Astrocyte (in vitro differentiated cells and primary cell): ENCODE measurements at places on chromosomes 2 and 18. TPM values are rescaled to one million over a fixed set of nuclear protein-coding genes. Genes with fewer than 3 reads are reported as not detected.

- H3K36me3 ChIP-seq = no peaks in the 10 kb centered on the region
- no peaks in the 10 kb centered on the region for H3K27me3 ChIP-seq
- no peak for DNase-seq
- no peak overlapping the region for H3K27ac ChIP-seq
- H3K4me3 ChIP-seq = no peak overlapping the region
Measured at GRCh38 chr2:195538937-195539336, 118.1 kb upstream of the SLC39A10 start.

GRCh38 chr18:69664399-69664798 is 263.7 kb downstream of the DOK6 start:
- no peaks in the 10 kb centered on the region for H3K36me3 ChIP-seq
- no peaks in the 10 kb centered on the region for H3K4me1 ChIP-seq
- H3K27ac ChIP-seq = no peak overlapping the region
- H3K27me3 ChIP-seq = no peaks in the 10 kb centered on the region
- DNase-seq = no peak

Gene CFAP65
- total RNA-seq = 0.22 and 0.27 TPM in 2 replicates

DNA sequence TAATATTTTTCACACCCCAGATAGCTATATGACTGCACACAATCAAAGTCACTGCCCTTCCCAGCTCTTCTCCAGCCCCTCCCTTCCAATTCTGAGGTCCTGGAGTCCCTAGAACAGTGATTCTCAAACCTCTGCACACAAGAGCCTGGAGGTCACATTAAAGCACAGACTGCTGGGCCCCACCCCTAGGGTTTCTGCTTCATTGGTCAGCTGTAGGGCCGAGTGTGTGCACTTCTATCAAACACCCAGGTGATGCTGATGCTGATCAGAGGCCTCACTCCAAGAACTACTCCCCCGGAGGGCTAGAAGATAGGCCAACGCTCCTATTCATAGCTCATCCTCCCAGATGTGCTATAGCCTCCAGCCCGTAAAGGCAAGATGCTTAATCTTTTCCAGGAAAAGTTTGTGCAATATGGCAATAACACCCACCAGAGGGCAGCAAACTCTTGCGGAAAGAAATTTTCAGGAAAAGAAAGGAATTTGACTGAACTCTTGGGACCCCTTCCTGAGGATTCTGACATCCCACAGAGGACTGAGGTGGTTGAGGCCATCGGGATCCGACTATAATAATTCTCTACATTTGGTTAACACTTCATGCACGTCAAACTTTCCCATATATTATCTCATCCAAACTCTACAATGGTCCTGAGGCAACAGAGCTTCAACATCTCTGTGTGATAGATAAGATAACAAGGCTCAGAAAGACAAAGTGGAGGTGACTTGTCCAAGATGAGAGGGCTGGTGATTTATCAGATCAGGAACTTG is 194.2 kb upstream of the PKDCC start:
- DNase-seq = peak; percentile 34
- no peaks in the 10 kb centered on the region for H3K4me1 ChIP-seq
- H3K36me3 ChIP-seq = no peaks in the 10 kb centered on the region
- H3K4me3 ChIP-seq = no peak overlapping the region

GRCh38 chr18:50662775-50663383 is 103.0 kb downstream of the MAPK4 start:
- no peaks in the 10 kb centered on the region for H3K27me3 ChIP-seq
- H3K36me3 ChIP-seq = no peaks in the 10 kb centered on the region
- no peak overlapping the region for H3K4me3 ChIP-seq
- no peak overlapping the region for H3K27ac ChIP-seq
- no peak for DNase-seq

Gene SPP2
- total RNA-seq = not detected in 2 replicates

DNA sequence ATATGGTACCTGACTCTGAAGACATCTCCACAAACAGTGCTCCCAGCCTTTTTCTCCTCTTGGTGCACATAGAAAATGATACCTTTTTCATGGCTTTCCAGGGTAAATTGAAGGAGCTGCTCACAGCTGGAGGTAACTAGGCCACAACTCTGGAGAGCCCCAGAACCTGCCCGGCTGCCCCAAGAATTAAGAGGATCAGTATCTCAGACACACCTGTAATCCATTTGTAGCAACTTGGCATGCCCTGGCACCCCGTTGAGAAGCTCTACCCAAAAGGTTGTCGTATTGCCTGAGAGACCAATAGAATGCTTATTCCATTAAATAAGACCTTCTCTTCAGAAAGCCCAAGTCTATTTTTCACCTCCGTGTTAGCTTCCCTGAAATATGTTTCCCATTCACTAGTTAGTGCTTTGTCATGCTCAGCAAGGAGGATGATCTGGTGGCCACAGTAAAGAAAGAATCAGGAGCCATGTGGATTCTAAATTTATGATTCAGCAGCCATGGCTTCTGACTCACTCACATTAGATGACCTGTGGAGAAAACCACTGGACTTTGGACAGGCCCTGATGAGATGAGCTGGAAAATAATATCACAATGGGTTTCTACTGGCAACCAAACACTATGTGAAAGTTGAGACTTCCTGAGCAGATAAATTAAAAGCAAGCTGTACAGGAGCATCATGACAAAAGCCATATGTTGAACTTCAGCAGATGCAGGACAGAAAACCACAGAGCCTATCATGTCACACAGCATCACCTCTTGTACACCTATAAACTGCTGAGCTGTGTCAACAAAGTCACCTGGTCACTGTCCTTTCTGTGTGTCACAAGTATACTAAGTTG is 253.3 kb upstream of the OSR1 start:
- H3K27ac ChIP-seq = peak overlapping the region; percentile 90
- no peak overlapping the region for H3K4me3 ChIP-seq
- H3K36me3 ChIP-seq = no peaks in the 10 kb centered on the region
- H3K27me3 ChIP-seq = no peaks in the 10 kb centered on the region
- peak; percentile 99 for DNase-seq

DNA sequence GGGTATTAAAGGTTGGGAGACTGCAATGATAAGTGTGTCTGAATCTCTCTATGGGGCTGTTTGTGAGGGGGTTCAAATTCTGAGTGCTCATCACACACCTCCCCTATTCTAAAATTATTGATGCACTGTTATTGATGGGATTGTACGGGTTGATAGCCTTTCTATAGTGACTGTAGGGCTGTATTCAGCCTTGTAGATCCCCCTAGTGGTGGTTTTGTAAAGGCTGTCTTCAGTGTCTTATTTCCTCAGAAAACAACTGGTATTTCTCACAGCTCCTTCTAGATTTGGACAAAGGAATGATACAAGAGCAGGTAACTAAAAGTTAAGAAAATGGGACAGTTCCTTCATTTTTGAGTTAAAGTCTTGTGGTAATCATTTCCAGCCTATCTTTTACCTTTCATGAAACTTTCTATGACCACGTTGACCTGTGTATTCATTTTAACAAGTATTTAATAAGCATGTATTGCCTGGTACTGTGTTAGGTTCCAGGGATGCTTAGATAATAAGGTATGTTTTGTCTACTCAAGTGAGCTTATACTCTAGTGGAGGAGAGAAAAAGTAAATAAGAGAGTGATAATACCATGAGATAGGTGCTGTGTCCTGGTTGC is 21.2 kb downstream of the SMAD4 start:
- no peak for DNase-seq
- H3K36me3 ChIP-seq = peaks cover 32% of the 10 kb centered on the region
- H3K27me3 ChIP-seq = no peaks in the 10 kb centered on the region
- H3K4me1 ChIP-seq = peaks cover 4% of the 10 kb centered on the region
- H3K4me3 ChIP-seq = no peak overlapping the region

- no peak overlapping the region for H3K4me3 ChIP-seq
- no peaks in the 10 kb centered on the region for H3K4me1 ChIP-seq
- H3K27ac ChIP-seq = no peak overlapping the region
- H3K27me3 ChIP-seq = no peaks in the 10 kb centered on the region
- DNase-seq = no peak
Measured at GRCh38 chr2:203694191-203694590, 12.2 kb upstream of the CD28 start.

GRCh38 chr2:41913921-41914609 is 133.8 kb upstream of the PKDCC start:
- H3K36me3 ChIP-seq = no peaks in the 10 kb centered on the region
- peaks cover 4% of the 10 kb centered on the region for H3K4me1 ChIP-seq
- H3K4me3 ChIP-seq = no peak overlapping the region
- no peak for DNase-seq
- H3K27me3 ChIP-seq = no peaks in the 10 kb centered on the region

DNA sequence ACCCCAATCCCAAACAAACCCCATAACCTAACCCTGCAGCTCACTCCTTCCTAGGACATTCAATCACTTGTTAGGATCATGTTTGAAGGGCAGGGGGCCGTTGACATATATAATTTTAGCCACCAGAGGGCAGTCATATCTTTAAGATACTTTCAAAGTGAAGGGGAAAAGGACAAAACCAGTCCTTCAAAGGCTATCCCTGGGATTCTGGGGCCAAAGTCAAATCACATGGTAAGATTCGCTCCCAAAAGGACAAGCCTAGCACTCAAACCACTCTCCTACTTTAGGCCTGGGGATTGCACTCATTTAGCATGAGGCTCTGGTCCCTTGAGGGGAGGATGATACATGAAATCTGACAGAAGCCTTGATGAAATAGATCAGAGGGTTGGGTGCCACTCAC is 44.6 kb downstream of the HAUS1 start:
- DNase-seq = peak; percentile 23
- no peak overlapping the region for H3K4me3 ChIP-seq
- no peaks in the 10 kb centered on the region for H3K27me3 ChIP-seq
- H3K4me1 ChIP-seq = peaks cover 18% of the 10 kb centered on the region
- no peak overlapping the region for H3K27ac ChIP-seq

GRCh38 chr2:210496512-210496911 is 20.0 kb upstream of the LANCL1 start:
- no peak overlapping the region for H3K27ac ChIP-seq
- no peaks in the 10 kb centered on the region for H3K27me3 ChIP-seq
- no peak overlapping the region for H3K4me3 ChIP-seq
- no peaks in the 10 kb centered on the region for H3K36me3 ChIP-seq
- H3K4me1 ChIP-seq = no peaks in the 10 kb centered on the region

Gene ALPI
- total RNA-seq = not detected in 2 replicates

DNA sequence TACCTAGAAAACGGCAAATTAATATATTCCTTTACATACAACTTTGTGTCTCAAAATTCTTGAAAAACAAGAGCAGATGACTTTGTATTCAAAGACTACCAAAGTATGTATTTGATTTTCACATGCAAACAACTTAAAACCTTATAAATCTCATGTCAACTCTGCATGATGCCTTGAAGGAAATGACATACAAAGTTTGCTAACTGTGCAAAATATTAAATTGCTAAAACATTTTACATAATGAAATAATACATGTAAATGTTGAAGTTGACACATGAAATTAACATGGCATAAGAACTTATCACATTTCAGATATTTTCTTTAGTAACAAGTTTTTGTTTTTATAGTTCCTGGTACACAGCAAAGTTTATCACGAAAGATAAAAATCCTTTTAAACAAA is 20.8 kb upstream of the C2orf42 start:
- no peak overlapping the region for H3K27ac ChIP-seq
- peaks cover 39% of the 10 kb centered on the region for H3K36me3 ChIP-seq
- no peaks in the 10 kb centered on the region for H3K4me1 ChIP-seq
- DNase-seq = no peak
- H3K4me3 ChIP-seq = no peak overlapping the region
- no peaks in the 10 kb centered on the region for H3K27me3 ChIP-seq

DNA sequence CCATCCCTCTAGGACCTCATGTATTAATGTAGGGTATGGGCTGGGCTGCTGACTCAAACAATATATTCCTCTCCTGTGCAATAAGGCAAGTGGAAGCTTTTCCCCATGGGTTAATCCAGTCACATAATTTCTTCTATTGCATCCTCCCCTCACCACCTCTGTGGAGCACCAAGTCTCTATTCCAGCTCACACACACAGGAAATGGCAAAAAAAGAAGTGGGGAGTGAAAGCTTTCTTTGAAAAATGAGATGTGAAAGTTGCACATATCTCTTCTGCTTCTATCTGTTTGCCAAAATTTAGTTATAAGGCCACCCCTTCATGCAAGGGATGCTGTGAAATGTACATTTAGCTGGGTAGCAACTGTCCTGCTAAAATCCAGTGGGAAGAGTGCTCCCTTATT is 121.3 kb downstream of the CDC42EP3 start:
- no peak for DNase-seq
- no peak overlapping the region for H3K4me3 ChIP-seq
- H3K36me3 ChIP-seq = no peaks in the 10 kb centered on the region
- H3K27ac ChIP-seq = no peak overlapping the region
- no peaks in the 10 kb centered on the region for H3K27me3 ChIP-seq

GRCh38 chr2:176789751-176790150 is 422.8 kb upstream of the HNRNPA3 start:
- no peak overlapping the region for H3K4me3 ChIP-seq
- no peaks in the 10 kb centered on the region for H3K36me3 ChIP-seq
- H3K27me3 ChIP-seq = no peaks in the 10 kb centered on the region
- H3K4me1 ChIP-seq = no peaks in the 10 kb centered on the region
- no peak for DNase-seq
- no peak overlapping the region for H3K27ac ChIP-seq

Gene MATN3
- total RNA-seq = 11.4 and 13.3 TPM in 2 replicates

GRCh38 chr18:47204908-47205522 is 28.9 kb upstream of the IER3IP1 start:
- H3K4me1 ChIP-seq = no peaks in the 10 kb centered on the region
- H3K27me3 ChIP-seq = peaks cover 12% of the 10 kb centered on the region
- H3K27ac ChIP-seq = no peak overlapping the region
- no peaks in the 10 kb centered on the region for H3K36me3 ChIP-seq
- H3K4me3 ChIP-seq = no peak overlapping the region
- no peak for DNase-seq

Gene IL1B
- not detected in 2 replicates for total RNA-seq

Gene HJURP
- total RNA-seq = 2.7 and 5.9 TPM in 2 replicates

- H3K27me3 ChIP-seq = no peaks in the 10 kb centered on the region
- H3K4me1 ChIP-seq = no peaks in the 10 kb centered on the region
- H3K4me3 ChIP-seq = no peak overlapping the region
- no peak overlapping the region for H3K27ac ChIP-seq
Measured at GRCh38 chr2:121118951-121119350, 166.1 kb downstream of the TFCP2L1 start.

Gene EFEMP1
- 146 and 155 TPM in 2 replicates for total RNA-seq

Gene RAB31
- 88.7 and 100 TPM in 2 replicates for total RNA-seq
